Fibroblast of lung (primary cell): ENCODE measurements at places on chromosomes 16 and 17. TPM values are rescaled to one million over a fixed set of nuclear protein-coding genes. Genes with fewer than 3 reads are reported as not detected.

GRCh38 chr17:28334171-28334570 is 1.1 kb downstream of the IFT20 start:
- DNase-seq = no peak

The NRN1L gene
- total RNA-seq = 0.17 TPM in 1 of 2 replicates, not detected in the other

The KCNJ16 gene
- total RNA-seq = under 0.01 TPM in 1 of 2 replicates, not detected in the other

DNA sequence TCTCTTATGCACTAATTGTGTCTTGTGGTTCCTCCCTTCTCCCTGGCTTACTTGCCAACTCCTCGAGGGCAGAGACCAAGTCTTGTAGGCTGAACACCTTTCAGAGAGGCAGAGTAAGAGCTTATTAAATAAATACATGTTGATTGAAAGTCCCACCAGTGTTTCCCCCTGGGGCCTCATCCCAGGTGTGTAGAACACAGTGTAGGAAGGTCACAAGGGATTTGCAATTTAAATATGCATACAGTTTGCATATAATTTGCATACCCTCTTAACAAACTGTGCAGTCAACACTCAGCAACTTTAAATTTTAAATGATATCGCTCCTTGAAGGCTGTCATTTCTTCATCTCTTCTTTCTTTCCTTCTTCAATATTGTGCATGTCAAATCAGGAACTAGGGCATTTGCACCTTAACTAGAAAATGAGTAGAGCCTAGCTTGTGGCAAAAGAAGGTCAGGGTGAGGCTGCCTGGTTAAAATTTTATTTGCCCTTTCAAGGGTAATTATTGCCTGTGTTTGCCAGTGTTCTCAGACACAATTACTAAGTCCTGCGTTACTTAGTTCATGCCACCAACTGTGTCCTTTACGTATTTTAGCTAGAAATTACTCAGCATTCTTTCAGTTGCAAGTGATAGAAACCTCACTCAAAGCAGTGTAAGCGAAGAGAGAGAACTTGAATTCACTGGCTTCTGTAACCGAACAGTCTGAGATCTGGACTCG is 465.7 kb downstream of the HAPSTR1 start:
- no peak for DNase-seq

- no peak for DNase-seq
These were observed 19.1 kb downstream of the C16orf95 start for GRCh38 chr16:87297918-87298631.

GRCh38 chr17:296379-296778 is 56.2 kb downstream of the RPH3AL start:
- DNase-seq = no peak

The RRN3 gene
- total RNA-seq = 38.3 and 43.6 TPM in 2 replicates

The RAMP2 gene
- 0.17 and 0.26 TPM in 2 replicates for total RNA-seq

GRCh38 chr16:86044241-86044671 is 145.3 kb downstream of the IRF8 start:
- DNase-seq = peak; percentile 39

- DNase-seq = no peak
These were observed 3.0 kb downstream of the EVI2B start for GRCh38 chr17:31310886-31311285.

The TEX14 gene
- under 0.01 TPM in 2 replicates for total RNA-seq

- DNase-seq = no peak
These were observed 227.3 kb downstream of the IRX3 start for GRCh38 chr16:54059319-54059718.

DNA sequence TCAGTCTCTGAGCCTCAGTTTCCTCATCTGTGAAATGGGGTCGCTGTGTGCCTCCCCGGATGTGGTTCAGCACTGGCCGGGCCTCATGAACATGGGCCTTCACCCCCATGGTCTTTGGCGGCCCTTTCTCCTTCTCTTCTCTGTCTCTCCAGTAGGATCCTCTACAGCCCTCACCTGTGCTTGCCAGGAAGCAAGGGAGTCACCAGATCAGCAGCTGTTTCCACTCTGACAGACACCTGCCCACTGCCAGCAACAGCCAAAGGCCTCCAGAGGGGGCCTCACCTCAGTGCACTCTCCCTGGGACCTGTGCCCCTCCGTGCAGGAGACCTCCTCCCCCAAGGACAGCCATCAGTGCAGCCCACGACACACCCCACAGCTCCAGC is 89.4 kb downstream of the C16orf78 start:
- DNase-seq = no peak

- no peak for DNase-seq
These were observed 78.4 kb downstream of the TRIM37 start for GRCh38 chr17:59028328-59028727.

- no peak for DNase-seq
These were observed 417.0 kb upstream of the HSBP1 start for GRCh38 chr16:83390759-83391158.
